ENCODE measurements at places on chromosomes 5 and 9.
A peak's percentile ranks its signal among the peaks of the same experiment; 100 is the strongest.

DNA sequence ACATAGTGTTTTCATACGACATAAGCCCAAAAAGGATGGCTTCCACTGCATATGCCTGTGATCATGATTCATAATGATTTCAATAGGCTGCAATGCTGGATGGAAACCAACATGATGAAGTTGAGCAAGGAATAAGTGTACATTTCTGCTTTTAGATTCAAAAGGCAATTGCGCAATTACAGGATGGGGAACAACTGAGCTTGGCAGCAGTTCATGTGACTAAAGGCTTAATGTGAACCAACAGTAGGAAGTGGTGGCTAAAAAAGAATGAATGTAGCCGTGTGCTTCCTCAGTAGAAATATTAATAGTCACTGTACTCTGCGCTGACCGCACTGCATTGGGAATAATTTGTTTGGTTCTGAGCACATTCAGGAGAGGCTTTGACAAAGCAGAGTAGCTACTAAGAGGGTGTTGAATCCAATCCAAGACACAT is 51.2 kb downstream of the SLC1A3 start:
- DNase-seq: peak; percentile 100

DNA sequence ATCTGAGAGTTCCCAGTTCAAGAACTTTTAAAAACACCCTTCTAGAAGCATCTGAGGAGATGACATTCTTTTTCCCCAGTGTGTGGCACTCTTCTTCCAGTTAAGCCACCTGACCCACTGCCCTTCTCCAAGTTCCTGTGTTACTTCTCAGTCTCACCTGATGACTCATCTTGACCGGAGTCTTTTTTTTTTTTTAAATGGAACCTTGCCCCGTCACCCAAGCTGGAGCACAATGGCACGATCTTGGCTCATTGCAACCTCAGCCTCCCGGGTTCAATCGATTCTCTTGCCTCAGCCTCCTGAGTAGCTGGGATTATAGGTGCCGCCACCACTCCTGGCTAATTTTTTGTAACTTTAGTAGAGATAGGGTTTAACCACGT is 224.1 kb upstream of the DAB2 start:
- no peak for DNase-seq

DNA sequence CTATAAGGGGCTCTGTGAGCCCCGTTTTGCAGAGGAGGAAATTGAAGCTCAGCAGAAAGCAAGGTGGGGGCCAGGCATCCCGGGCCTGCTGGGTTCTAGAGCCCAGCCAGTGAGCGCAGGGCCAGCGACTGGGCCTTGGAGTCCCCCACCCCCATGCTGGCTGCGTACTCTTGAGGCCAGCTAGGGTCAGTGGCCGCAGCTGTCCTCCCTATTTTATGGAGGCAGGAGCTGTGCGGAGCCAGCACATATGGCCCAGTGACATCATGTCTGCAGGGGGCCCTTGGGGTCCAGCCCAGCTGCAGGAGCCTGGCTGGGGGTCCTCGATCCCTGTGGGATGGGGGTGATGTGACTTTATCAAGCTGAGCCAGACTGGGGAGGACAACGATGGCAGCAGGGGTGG is 71.3 kb downstream of the HMCN2 start:
- no peak for DNase-seq

DNA sequence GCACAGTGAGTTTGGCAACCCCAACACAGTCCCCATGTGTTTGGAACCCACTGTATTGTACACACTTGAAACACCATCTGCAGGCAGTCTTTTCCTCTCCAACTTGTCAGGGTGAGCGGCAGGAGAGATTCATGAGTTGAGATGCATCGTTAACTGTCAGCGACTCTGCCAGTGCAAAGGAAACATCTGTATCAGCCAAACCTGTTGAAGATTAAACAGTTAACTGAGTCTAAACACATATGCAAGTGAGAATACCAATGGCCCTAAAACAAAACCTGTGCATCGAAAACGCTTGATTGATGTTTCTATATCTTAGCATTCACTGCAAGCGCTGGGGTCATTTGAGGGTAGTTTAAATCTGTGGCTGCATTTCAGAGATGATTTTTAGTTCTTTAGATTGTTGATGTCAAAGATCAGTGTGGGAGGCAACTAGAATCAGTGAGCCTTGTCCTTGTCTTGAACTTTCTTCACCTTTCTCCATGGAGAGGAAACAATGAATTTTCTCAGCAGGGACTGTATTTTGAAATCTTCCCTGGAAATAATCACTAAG is 41.3 kb upstream of the PAM start:
- DNase-seq: no peak

All from inflammatory macrophage treated with lipopolysaccharide for 4 hours (primary cell).